ENCODE measurements at places on chromosomes 4 and X. TPM values are rescaled to one million over a fixed set of nuclear protein-coding genes. Genes with fewer than 3 reads are reported as not detected.
A peak's percentile ranks its signal among the peaks of the same experiment; 100 is the strongest.

DNA sequence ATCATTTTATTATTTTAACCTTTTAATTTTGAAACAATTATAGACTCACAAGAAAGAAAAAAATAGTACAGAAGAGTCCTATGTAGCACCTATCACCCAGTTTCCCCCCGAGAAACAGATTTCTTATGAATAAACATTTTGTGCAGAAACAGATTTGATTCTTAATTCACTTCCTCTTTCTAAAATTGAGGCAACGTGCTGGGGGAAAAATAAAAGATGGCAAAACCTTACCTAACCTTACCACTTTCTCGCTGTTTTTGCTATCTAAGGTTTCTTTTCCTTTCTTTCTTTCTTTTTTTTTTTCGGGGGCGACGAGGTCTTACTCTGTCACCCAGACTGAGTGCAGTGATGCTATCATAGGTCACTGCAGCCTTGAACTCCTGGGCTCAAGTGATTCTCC is 4.3 kb upstream of the CLNK start:
- no peak for DNase-seq

DNA sequence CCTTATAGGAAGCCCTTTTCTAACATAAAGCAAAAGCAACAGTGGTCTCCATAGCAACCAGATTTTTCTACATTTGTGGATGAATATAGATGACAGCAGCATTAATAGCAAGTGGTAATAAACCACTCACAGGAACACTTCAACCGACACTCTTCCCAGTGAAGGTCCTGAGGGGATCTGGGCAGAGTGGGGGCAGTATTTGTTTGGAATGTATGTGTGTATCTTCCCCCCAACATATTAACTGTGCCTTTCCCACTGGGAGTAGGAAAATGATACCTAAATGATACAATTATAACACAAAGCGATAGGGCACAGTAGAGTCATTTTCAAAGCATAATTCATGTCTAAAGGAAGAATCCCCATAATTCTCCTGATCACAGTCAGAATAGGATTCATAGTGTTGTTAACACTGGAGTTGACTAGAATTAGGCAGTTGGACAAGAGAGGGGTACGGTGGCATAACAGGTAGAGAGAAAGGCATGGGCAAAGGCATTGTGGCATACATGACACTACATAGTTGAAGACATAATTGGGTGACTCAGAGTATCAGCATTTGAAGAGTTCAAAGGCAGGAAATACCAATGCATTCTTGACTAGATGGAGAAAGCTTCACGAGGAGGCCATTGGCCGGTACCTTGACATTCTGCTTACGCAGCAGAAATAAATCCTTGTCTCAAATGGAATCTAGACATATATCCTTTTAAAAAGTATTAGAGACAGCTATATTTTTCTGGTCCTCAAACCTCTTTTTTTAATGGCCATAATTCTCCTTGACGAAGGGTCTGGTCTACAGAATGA is 15.2 kb downstream of the CAPN6 start:
- DNase-seq: no peak

DNA sequence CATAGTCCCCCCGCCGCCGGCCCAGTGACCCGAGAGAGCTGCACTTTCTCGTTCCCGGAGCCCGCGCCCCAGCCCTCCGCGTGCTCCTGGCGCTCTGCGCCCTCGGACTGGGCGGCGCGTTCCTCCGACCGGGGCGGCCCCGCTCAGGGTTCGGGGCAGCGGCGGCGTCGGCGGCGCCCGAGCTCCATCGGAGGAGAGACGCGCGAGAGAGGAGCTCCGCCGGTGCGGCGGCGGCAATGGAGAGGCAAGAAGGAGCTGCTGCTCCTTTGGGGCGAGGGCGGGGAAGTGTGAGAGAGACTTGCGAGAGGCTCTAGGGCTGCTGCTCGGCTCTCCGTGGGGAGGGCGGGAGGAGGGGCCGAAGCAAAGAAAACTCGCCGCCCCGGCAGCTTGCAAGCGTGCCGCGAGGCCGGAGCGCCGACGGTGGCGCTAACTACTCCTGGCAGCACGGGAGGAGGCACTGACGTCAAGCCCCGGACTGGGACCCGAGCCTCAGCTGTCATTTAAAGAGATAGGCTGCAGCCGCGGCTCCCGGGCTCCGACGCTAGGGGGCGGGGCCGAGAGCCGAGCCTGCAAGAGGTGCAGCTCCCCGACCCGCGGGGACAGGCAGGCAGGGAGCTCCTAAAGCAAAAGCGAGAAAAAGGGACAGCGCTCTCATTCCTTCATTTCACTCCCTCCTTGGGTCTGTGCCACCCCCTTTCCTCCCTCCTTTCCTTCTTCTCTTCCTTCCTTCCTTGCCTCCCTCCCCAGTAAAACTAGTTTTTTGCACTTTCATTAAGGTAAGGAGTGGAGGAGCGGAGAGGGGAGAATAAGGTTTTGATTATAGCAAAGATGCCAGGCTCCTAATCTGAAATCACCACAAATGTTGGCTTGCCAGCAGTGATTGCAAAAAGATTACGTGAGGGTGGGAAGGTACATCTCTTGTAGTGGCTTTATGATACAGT is at the start of gene KCTD8:
KCTD8 (minus strand) TSS at position 289 of the 941 bp plus-strand sequence.
- peak; percentile 85 for DNase-seq

DNA sequence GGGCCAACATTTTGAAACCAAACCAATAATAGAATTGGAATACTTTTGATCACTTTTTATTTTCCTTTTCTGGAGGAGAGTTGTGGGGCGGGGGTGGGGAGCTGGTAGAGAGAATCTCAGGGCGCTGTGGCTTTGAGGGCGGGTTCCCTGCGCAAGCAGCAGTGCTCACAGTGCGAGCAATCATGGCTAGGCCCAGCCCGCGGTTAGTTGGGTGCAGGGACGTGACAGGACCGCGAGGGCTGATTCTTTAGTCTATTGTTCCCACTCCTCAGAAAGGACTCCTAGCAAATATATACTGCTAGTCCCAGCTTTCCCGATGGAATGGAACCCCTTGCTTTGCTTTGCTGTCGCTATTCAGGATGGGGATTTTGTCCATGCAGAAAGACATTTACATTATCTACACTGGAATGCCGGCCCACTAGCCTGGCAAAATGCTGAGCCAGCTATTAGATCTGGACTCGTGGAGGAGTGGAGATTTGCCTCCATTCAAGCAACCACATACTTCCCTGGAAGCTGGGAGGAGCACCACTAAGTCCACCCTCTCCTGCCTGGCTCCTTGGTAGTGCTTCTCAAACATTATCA is 23.9 kb upstream of the APLN start:
- DNase-seq: no peak

DNA sequence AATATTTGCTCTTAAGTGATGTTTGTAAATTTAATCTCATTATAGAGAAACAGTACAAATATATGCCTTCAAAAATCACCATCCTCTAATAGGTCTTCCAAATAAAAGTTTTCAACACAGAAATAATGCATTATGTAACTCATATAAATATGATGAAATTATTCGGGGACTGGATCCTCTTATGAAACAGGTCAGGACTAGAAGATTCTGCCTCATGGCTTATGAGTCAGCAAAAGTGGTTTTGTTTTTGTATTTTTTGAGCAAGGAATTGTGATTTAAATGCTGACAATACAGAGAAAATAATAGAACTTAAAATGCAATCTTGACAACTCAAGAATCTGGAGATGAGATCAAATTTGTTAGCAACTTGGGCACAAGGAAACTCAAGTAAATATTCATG is 179.7 kb upstream of the NDP start:
- DNase-seq: no peak

The SMIM10L2A gene
- polyA plus RNA-seq: 10.4 TPM

Data from left kidney (tissue), 8 donors.